ENCODE measurements at places on chromosomes 4 and X. TPM values are rescaled to one million over a fixed set of nuclear protein-coding genes. Genes with fewer than 3 reads are reported as not detected.

GRCh38 chrX:103883533-103883932, 51.5 kb upstream of the RAB9B start:
- DNase-seq: peak; percentile 29

GRCh38 chr4:142663828-142664227, 182.3 kb downstream of the INPP4B start:
- DNase-seq: no peak

The MEPE gene
- total RNA-seq: not detected

DNA sequence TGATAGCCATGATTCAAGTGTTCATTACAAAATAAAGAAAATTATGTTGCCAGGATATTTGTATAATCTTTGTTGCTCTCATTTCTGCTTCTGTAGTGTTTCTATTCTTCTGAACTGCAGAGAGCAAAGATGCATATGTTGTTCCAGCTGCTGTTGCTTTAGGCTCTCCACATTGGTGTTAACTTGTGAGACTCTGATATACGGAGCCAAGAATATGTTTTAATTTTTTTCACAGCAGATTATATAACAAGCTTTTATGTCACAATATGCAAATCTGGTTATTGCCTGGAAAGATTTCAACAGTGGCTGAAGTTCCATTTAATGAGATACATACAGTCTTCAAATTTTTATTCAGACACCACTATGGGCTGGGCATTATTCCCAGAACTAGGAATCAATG, 655.0 kb downstream of the GRXCR1 start:
- no peak for DNase-seq

GRCh38 chr4:24278693-24279092, 305.7 kb downstream of the DHX15 start:
- peak; percentile 60 for DNase-seq

The TREX2 gene
- 0.50 TPM for total RNA-seq

GRCh38 chr4:16116493-16116990, 32.7 kb upstream of the PROM1 start:
- DNase-seq: no peak

DNA sequence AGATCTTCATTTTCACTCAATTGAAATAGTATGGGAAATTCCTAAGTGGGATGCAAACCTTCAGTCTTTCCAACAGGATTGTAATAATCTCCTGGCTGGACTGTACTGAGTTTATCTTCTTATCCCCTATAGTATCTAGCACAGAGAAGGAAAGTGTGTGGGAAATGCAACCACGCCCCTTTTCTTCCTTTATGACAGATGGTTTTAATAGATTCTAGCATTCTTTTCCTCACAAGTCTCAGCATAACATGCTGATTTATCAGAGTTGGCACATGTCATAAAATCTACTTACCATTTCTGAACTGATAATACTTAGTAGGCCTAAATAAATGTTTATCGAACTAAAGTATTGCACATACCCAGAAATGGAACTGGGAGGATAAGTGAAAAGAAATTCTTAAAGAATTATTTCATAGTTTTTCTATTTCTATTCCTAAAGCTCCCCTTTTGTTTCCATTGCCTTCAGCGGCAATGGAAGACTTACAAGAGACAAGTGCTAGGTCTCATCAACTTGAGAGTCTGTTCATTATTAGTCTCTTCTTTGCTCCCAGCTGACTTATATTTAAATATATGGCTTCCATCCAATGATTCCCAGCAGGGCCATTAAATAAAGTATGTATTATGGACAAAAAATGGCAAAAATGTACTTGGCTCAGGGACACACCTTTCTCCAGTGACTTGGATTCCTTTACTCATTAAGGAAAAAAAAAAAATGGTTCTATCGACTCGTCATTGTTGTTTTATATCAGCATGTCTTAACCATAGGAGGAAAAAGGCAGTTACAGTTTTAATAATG, 484.5 kb downstream of the IL1RAPL1 start:
- DNase-seq: no peak

The SERPINA7 gene
- not detected for total RNA-seq

DNA sequence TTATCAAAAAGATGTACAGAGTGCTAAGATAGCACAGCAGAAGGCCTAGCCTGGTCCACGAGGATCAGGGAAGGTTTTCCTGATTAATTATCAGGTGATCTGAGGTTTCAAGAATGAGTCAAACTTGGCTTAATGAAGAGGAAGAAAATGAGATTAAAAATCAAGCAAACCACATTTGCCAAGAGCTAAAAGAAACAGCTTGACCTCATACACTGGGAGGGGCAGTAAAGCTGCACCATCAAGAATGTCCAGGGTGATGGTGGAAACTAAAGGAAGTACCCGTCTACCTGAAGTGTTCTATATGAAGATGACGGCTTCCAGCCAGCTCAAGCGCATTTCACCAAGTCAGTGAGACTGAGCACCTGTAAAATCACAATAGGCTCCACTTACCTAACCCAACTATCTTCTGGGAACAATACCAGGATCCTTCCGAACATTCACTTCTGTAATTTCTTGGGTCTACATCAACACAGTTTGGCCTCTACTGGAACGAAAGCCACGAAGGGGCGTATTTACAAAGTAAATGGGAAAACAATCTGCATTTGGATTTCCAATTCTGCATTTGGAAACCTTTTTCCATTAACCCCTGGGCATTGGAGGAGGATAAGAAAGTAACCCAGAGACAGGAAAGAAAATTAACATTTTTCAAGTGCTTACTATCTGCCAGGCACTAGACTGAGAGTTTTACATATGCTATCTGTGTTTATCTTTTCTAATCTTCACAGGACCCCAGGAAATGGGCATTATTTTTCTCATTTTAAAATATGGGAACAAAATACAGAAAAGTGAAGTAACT, 114.0 kb upstream of the DCLK2 start:
- DNase-seq: peak; percentile 48

The NDUFC1 gene
- total RNA-seq: 42.2 TPM

GRCh38 chrX:68358679-68359078, 74.6 kb downstream of the OPHN1 start:
- DNase-seq: no peak

DNA sequence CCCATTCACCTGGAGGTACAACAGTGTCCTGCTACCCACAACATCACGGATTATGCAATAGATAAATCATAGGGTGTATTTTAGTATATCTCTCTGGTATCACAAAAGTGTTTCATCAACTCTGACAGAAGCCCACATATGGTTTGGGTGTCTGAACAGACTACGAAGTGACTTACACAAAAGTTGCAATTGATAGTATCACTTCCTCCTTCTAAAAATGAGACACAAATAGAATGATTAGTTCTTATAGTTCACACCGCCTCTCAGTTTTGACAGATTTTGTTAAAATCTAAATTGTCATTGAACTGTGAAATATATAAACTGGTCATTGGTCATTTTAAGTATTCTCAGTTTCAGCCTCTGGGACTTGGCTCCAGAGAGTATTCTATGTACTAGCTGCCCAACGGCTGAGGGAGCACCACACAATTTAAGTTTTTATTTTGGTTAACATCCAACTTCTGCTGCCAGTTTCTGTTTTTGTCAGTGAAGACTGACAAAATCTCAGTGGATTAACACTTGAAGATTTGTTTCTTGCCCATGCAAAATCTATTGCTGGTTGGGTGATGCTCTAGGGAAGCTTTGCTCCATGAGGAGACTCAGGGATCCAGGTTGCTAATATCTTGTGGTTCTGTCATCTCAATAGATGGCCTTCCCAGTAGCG, 113.8 kb upstream of the PUDP start:
- DNase-seq: no peak

The DCAF8L1 gene
- not detected for total RNA-seq

GRCh38 chr4:25155947-25156346, 4.3 kb downstream of the SEPSECS start:
- DNase-seq: no peak

- DNase-seq: peak; percentile 16
Measured at GRCh38 chr4:58761563-58761962, 1651.4 kb upstream of the IGFBP7 start.

DNA sequence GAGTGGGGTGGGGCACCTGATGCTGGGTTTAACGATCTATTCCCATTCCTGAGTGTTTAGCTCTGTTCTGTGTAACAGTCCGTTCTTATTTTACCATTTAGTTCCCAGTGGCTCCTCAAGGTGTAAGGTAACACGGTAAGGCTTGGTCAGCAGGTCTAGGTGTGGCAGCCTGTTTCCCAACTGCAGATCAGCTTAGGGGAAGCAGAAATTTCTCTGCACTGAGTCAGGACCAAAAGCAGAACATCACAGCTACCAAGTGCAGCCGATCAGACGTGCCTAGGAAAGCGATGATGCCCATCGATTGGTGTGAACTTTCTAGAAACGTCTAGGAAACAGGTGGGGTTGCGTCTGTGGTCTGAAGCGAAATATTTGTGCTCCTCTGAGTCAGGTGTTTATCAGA, 240.1 kb downstream of the STIM2 start:
- DNase-seq: peak; percentile 58

DNA sequence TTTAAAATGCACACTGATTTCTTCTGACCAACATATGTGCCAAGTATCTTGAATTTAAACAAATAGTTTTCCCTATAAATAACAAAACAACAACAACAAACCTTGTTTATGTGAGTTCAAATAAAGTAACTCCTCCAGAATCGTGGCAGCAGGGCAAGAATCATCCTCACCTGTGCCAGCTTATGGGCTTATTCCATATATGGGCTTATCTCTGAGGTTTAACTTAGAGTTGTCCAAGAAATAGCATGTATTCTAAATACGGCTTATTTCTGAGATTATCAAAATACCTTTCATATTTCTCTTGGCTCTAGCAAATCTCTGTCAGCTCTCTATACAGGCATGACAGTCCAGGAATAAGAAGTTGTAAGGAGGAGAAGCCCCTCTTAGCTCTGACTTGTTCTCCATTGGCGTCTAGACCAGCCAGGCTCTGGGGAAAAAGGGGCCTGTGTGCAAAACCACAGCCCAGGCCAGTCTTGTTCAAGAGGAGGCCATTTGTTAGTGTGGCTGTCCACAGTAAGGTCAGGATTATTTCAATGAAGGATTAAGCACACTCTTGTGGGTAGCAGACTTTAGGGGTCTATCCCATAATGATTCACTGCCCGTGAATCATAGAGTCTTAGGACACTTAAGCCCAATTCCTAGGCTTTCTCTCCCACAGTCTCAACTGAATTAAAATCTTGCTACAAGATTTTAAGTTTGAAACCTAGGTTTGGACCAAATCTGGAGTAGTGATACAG, 63.2 kb downstream of the FRAS1 start:
- DNase-seq: no peak

- DNase-seq: peak; percentile 26
Measured at GRCh38 chrX:21490341-21490740, 116.1 kb downstream of the CNKSR2 start.

The TEX11 gene
- 0.05 TPM for total RNA-seq

GRCh38 chr4:101948951-101949350, 158.4 kb downstream of the BANK1 start:
- DNase-seq: no peak

The NDNF gene
- not detected for total RNA-seq

GRCh38 chr4:158580064-158580463, 58.4 kb downstream of the RXFP1 start:
- DNase-seq: no peak

GRCh38 chrX:125895518-125895917, 270.6 kb downstream of the DCAF12L2 start:
- DNase-seq: no peak

DNA sequence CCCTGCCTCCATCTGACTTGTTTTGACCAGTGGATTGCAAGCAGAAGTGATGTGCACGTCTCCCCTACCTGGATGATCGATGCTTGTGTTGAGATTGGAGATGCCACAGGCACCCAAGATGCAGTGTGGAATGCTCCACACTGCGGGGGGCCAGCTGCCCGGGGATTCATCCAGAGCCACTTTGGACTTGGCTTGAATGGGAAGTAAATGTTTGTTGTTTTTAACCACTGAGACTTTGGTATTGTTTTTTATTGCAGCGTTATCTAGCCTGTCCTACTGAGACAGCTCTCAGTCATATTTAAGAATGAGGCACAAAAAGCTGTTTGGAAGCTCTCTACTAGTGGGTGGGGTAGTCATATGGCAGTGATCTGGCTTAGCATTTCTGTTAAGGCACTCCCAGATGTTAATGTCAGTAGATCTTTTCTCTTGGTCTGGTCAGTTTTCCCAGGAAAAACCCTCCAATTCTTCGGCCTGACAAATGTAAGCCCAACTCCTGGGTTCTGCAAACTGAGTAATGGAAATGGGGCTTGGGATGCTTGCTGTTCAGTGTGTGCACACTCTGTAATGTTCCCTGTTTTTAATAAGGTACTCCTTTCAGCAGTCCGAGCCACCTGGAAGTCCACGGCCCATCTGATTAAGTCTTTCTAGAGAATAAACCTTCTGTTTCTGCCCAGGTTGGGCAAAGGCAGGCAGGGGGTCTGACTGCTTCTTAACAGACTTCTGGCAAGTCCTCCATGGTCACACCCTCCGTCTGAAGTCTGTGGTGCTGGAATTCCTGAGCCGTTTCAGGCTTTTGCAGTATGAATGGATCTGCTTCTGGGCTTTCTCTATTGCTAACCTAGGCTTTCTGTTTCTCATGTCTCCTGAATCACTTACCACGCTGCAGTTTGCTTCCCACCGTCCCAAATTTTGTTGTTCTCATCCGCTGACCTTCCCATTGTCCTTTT, 74.8 kb downstream of the WWC2 start:
- peak; percentile 64 for DNase-seq

DNA sequence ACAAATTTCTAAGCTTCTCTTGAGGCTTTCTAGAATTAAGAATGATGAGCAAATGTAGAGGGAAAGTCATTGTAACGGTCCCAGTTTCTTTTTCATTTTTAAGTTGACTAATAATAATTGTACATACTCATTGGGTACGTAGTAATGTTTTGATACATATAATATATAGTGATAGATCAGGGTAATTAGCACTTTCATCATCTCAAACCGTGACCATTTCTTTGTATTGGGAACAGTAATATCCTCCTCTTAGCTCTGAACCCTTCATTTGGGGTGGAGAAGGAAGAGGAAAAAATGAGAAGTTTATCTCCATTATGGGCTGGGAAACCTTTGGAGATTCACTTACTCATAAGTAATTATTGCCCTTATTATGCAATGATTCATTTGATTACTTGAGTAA, 39.0 kb upstream of the GBA3 start:
- peak; percentile 12 for DNase-seq

The ZNF157 gene
- 0.17 TPM for total RNA-seq

DNA sequence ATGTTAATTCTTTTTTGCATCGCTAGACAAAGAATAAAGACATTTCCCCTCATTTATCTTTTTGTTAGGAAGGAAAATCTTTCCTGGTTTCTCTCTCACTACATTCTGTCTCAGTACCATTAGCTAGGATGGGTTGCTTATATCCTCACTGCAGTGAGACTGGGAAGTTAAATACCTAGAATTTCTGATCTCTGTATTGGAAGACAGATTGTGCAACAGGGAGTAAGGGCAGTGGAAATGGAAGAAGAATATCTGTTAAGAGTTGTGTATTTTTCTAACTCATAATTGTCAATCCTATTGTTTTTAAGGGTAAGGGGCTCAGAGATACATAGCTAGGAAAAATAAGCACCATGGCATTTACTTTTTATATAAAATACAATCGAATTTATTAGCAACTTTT, 19.6 kb downstream of the PTPN13 start:
- peak; percentile 36 for DNase-seq

DNA sequence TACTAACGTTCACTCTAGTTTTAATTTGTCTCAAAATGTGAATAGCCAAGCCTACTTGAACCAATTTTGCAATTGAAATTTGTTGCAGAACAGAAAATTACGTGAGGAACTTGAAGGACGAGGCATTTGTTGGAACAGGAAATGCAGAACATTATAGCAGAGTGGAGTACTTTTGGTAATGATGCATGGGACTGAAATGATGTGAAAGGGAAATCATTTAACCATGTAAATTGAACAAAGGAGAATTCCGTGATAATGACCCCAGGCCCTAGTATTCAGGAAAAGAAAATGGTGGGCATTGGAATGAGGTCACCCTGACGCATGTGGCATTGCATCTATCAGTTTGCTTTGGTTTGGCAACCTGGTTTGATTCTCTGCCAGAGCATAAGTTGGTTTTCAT, 44.9 kb upstream of the BEND4 start:
- DNase-seq: no peak

Measured in renal cortical epithelial cell (primary cell).